ENCODE measurements at places on chromosomes 13 and 19.
A peak's percentile ranks its signal among the peaks of the same experiment; 100 is the strongest.

DNA sequence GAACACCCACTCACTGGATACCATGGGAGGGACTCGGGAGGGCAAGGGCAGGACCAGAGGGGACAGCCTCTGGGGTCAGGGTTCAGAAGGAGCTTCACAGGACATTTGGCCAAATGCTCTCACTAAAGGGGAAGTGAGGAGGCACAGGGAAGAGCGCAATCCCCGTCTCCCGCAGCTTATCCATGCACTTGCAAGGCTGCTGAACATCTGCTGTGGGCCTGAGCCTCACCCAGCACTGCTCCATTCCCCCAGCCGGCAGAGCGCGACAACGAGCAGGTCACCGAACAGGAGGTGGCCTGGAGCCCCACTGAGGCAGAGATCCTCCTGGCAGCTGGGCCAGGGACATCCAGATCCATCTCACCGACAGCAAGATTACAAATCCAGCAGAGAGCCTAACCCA lies 23.3 kb downstream of the ELAVL1 start:
- no peak for DNase-seq

GRCh38 chr13:107025991-107026390 lies 458.1 kb upstream of the ARGLU1 start:
- DNase-seq = peak; percentile 8

- DNase-seq = no peak
Measured at GRCh38 chr13:23639674-23640073, 69.5 kb downstream of the TNFRSF19 start.

DNA sequence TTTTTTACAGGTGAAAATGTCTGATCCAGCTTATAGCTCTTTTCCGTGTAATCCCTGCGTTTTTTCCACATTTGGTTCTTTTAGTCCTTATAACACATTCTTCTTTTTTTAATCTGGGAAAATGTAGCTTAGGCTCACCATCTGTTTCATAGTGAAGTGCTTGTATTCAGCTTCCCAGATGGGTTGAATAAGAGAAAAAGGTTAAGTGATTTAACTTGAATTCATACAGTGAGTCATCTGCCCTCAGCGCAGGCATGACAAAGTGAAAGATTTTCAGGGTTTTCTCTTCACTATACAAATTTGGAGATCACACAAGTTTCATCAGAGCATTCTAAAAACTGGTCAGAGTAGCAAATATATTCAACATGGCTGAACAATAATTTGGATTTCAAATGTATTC lies 224.8 kb downstream of the SPRY2 start:
- peak; percentile 60 for DNase-seq

DNA sequence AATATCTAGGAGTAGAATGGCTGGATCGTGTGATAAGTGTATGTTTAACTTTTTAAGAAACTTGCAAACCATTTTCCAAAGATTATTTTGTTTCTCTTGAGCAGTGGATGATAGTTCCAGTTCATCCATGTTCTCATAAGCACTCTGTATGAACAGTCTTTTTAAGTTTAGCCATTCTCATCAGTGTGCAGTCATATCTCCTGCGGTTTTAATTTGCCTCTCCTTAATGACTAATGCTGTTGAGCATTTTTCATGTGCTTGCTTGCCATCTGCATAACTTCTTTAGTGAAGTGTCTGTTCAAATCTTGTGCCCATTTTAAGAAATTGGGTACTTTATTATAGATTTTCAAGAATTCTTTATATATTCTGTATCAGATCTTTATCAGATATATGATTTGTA lies 58.6 kb downstream of the WASF3 start:
- DNase-seq = peak; percentile 61

GRCh38 chr19:56137405-56137804 lies 3.7 kb upstream of the ZNF444 start:
- DNase-seq = no peak

DNA sequence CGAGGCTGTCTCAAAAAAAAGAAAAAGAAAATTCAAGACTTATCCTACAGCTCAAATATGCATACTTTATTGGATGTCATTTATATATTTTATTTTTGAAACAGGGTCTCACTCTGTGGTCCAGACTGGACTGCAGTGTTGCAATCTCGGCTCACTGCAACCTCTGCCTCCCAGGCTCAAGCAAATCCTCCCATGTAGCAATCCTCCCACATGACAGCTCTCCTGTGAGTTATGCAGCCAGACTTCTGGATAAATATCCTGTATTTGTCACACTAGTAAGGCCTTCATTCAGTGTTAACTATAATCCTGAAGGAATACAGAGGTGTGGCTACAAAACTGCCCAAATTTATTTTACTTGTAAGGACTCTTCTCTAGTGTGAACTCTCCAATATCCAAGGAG lies 7.2 kb downstream of the ZNF552 start:
- DNase-seq = peak; percentile 91

DNA sequence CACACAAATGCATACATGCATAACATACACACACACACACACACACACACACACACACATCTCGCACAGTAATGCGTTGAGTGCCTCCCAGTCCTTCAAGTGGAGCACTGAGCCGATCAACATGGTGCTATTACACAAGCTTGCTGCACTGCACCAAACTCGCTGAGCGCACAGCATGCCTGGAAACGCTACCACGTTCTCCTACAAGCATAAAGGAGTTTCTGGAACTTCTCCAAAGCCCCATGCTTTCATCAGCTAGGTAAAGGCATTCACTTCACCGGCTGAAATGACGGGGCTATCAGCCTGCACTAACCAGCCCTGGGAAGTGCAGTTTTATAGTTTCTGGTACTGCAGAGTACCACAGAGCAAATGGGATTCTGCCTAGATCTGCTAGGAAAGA lies 92.7 kb downstream of the FGF14 start:
- peak; percentile 32 for DNase-seq

DNA sequence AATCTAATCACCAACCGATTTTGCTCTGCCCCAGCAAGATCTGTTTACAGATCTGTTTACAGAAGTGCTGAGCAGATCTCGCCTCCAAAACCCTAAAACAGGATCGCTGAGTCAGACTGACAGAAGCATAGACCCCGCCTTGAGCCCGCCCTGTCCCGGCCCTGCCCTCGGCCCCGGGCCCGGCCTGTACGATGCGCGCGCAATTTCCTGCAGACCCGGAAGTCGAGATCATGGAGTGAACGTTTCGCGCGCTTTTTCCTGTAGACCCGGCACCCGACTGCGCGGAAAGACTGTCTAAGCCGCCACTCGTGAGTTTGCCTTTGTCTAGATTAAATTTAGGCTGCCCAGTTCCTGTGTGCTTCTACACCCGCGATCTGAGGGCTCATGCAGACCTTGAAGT lies at the start of gene ZNF534:
TSS of gene ZNF534 (plus strand) at position 212 of the 400 bp plus-strand sequence. CDS start 2,327 bp downstream, outside the sequence.
- no peak for DNase-seq

GRCh38 chr19:570937-571565 lies 1.3 kb upstream of the BSG start:
- DNase-seq = peak; percentile 33

DNA sequence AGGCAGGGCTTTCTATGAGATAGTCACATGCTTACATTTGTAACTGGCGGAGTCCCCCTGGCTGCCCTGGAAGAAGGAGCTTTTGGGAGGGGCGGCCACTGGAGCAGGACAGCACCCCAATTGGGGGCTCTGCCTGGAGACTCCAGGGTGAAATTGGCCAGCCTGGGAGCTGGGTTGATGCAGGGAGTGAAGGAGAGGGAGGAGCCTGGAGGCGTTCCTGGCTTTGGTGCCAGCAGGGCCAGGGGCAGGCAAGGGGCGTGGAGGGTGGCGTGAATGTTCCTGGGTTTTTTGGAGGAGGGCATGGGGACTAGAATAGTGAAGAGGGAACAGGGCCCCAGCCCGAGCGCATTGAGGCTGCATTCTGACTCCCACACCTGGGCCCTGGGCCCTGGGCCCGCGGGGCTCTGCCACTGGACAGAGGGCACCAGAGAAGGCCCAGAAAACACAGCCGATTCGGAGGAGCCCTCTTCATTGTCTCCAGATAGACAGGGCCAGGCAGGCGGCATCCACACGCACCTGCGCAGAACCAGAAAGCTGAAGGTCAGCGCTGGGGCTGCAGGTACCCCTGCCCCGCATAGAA lies 29.5 kb downstream of the COMP start:
- no peak for DNase-seq

DNA sequence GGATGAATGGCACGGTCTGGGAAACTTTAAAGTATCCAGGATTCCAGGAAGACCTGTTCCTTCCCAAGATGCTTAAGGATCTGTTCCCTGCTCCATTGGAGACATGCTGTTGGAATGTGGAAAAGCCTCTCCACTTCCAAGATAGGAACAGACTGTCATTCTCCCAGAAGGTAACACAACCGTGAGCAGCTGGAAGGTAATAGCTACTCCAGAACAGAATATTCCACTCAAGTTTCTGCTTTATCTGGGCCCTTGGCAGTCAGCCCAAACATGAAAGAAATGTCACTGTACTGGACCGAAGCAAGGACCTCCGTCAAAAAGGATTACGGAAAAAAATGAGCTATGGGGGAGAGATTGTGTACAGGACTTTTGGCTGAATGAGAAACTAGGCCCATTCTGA lies 420.9 kb upstream of the NBEA start:
- no peak for DNase-seq

DNA sequence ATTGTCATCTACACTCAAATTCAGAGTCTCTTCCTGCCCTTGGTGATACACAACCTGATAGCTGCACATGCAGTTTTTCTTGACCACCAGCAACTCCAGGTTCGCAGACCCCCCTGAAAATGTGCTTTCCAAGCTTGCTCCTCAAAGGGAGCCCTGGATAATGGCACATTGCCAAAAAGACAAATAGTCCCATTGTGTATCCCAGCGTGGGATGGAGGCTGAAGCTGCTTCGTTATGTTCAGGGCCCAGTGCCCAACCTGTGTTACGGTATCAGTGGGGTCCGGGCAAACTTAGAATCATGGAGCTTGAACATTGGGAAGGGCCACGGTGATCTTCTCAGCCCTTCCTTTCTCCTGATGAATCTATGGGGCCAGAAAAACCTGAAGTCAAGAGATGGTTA lies 173.0 kb downstream of the TEX29 start:
- no peak for DNase-seq

DNA sequence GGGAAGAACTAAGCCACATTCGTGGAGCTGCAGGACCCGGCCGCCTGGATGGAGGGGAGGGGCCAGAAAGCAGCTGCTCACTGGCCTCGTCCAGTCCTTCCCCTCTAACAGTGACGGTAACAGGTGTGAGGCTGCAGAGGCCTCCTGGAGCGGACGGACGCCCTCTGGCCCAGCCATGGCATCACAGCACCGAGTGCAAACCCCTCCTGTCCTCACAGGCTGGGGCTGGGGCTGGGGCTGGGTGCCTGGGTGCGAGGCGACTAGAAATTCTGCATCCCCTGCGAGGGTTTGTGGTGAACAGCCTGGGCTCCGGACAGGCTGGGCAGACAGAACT lies 3.6 kb downstream of the MICOS13 start:
- DNase-seq = no peak

DNA sequence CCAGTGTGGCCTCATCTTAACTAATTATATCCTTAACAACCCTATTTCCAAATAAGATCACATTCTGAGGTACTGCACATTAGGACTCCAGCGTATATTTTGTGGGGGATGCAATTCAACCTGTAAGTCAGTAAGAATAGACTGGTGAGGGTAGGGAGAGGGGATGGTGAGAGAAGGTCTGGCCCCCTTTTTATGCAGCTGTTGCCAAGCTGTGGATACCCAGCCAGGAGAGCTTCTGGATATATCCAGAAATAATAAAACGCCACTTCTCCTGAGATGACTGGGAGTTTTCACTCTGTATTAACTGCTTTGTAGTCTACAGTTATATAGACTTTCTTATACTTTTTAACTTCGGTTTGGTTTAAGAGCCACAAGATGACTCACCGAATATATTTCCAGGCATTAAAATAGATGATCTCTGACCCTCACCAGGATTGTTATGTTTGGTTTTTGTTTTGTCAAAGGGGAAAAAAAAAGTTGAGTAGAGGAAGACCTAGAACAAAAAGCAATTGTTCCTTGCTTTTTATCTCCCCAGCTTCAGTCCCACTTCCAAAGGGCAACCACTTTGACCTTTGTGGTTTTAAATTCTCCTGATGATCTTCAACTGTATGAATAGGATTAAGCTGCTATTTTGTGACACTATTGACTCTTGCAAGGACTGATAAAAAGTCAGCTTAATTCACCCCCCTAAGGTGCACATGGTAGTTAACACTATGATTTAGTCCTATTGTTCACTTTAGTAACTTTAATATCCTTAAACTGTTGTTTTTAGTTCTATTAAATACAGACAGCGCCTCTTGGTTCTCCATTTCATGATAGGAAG lies 3.1 kb upstream of the NEK3 start:
- peak; percentile 42 for DNase-seq

- no peak for DNase-seq
Measured at GRCh38 chr19:42316223-42317211, 3.4 kb downstream of the TMEM145 start.

- DNase-seq = no peak
Measured at GRCh38 chr19:13985771-13986347, 20.3 kb downstream of the RFX1 start.
